GM06990 (cell line): ENCODE measurements at places on chromosomes 16 and 17.
A peak's percentile ranks its signal among the peaks of the same experiment; 100 is the strongest.

DNA sequence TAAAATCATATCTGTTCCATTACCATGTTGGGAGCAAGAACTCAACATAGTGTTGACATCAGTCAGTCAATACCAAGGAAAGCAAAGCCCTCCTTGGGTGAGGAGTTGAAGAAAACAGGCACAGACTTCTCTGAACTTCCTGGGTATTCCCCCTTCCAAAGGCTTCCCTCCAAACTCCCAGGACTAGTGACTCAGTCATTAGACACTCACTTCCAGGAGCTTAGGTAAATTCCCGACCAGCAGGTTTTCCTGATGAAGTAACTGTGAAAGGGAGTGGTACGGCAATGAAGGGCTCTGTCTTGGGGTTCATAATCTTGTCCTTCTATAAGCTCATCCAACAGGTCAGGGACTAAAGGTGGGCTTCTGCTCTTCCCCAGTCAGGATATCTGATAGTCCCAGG lies 293.8 kb upstream of the AXIN2 start:
- no peak for DNase-seq

GRCh38 chr16:53129281-53130158 lies 74.7 kb downstream of the CHD9 start:
- no peak for DNase-seq

DNA sequence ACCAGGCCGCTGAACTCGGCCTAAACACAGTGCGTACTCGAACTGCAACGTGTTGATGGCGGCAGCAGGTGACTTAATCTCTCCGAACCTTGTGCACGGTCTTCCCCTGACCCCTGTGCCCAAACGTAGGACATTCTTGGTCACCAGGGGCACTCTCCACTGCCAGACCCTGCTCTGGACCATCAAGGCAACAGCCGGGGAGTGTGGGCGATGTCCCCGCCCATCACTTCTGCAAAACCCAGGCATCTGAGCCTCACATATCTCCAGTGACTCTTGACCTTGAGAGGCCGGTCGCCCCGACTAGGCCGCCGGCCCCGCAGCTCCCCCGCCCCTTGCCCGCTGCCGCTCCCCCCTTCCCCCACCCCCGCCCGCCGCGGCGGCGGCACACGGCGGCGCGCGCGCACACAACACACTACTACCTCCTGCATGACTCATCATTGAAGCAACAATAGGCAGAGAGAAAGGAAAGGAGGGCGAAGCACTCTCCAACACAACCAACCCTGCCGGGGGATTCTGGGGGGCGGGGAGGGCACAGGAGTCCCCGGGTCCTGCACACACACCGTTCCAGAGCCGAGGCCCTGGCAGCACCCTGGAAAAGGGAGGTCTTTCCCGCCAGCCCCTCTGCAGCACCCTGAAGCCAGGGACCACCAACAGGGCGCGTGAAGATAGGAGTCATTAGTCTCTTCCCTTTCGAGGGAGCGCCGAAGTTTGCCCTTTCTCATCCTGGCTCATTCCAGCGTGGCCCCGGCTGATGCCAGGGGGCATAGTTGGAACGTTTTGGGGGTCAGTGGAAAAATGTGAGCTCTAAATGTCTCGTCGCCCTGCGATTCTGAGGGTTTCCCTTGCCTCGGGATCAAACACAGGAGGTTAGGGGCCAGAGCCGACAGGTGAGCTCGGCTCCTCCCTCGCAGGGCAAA lies 1.9 kb downstream of the MNT start:
- peak; percentile 56 for DNase-seq

- DNase-seq: no peak
These were observed 56.2 kb upstream of the CACNG5 start for GRCh38 chr17:66778531-66779236.

DNA sequence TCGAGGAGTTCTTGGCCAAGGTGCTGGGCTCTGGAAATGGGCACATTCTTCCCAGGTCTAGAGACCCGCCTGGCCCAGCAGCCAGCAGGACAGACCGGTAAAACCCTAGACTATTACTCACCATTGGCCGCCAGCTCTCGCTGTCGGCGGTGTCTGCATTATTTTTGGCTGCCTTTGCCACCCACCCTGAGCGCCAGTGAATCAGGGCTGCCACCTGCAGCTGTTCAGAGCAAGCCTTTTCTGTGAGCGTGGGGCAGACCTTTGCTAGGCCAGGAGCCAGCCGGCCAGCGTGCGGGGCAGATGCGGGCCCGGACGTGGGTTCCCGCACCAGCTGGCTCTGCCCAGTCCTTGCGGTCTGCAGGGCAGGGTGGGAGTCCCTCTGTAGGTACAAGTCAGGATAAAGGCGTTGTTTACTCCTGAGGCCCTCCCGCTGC lies 15.8 kb upstream of the CLEC18A start:
- DNase-seq: no peak

DNA sequence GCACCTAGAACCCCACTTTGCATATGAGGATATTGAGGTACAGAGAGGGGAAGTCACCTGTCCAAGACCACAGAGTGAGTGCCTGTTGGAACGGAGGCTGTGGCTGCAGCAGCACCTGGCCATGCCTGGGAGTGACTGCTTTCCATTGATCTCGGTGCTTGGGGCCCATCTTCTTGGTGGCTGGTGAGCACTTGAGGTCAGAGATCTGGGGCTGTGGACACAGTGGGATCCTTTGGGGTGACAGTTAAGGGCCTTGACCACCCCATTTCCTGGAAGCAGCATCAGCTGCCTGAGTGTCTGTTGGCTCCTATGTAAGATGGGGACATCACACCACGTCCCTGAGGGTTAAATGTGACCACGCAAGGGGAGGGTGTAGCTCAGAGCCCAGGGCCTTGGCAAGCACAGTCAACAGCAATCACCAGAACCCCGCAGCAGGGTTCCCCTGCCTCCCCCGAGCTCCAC lies 111.7 kb downstream of the IRF8 start:
- DNase-seq: no peak

- no peak for DNase-seq
These were observed 6.2 kb downstream of the SP2 start for GRCh38 chr17:47902039-47902744.
